ENCODE measurements at places on chromosomes 16 and 17.

DNA sequence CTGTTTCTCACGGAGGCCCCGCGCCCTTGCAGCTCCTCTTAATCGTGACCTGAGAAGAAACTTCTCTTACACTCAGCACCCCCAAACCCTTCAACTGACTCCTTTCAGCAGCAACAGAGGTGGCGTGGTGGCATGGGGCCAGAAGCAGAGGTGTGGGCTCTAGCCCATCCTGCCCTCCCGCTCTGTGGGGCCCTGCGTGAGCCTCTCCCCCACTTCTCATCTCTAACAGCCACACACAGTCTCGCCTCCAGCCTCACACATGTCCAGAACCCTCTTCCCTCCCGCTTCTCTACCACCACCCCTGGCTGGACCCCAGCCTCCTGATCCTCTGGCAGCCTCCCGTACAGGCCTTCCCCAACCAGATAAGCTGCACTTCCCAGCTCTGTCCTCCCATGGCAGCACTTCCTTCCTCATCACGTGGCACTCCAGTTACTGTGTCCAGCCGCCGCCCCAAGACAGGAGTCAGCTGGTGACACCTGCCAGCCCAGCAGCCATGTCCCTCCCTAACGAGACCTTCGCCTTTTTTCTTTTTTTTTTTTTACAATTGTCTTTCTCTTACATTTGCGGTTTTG is 30.5 kb downstream of the NSMCE1 start:
- DNase-seq, result no peak

- DNase-seq, result no peak
These were observed 347.6 kb downstream of the WWOX start for GRCh38 chr16:78446992-78447563.

- no peak for DNase-seq
These were observed 41.9 kb downstream of the PIGL start for GRCh38 chr17:16258901-16259300.

DNA sequence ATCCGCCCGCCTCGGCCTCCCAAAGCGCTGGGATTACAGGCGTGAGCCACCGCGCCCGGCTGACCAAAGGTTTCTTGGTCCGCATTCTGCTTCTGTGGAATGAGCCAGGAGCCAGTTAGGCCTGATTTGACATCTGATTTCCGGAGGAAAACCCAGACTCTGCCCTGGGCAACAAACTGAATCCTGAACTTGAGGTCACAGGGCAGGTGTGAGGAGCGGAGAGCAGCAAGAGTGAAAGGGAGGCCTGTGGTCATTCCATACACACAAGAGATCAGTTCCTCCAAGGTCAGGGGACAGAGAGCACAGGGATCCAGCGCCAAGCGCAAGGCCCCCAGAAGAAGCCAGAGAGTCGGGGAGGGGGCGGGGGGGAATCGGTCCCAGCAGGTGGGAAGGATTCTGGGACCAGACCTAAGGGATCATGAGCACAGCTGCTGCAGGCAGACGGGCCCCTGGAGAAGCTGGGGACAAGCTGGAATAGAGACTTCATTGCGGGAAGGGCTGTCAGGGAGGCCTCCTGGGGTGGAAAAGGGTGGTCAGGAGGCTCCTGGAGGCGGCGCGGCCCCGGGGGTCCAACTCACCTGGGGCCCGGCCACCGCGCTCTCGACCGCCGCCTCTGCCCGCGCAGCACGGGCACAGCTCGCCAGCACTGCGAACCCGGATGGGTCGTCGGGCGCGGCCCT is 436 bp downstream of the SHPK start:
- no peak for DNase-seq

DNA sequence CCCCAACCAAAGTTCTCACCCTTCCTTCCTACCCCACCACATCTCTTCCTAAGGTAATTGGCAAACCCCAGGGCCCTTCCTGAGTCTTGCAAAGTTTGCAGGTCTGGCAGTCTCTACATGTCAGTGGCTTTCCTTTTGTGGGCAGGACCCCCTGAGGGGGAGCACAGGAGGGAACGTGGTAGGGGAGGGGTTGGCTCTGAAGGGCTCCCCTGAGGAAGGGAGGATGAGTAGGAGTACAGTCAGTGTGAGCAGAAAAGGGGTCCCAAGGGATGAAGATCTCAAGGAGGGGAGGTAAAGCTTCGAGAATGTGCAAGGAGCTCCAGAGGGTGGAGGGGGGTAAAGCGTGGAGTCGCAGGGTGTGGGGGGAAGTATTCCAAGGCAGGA is 206.9 kb downstream of the RAB11FIP4 start:
- no peak for DNase-seq

- no peak for DNase-seq
These were observed 806 bp downstream of the TBX21 start for GRCh38 chr17:47733674-47734410.

DNA sequence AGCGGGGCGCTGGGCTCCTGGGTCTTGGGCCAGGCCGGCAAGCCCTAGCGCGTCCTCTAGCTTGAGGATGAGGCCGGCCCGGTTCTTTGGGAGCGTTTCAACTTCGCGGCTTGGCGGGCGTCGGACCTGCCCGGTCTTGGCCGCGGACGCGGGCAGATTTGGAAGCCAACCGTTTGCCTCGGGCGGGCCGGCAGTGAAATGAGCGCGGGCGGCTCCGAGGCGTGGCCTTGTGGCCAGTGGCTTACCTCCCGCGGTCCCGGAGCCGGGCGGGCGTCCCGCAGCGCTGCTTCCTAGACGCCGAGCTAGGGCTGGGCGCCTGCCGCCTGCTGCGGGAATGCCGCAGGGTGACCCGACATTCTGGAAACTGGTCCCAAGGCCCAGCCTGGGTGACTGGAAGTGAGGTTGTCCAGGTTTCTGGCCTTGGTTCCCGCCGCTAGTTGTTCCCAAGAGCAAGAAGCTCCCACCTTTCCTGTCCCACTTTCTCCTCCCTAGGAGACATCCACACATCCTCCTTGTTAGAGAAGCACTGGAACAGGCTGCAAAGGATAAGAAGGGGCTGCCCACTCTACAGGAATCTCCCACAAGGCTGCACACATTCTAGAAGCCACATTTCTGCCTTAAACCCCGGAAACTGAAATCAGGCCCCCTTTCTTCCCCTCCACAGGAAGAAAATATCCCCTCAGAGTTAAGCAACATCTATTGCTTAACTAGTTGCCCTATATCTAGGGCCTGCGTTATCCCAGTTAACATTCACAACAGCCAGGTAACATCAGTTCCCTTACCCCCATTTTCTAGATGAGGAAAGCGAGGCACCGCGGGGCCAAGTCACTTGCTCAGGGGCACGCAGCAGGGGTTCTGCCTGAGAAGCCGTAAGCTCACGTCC is 4.5 kb upstream of the CBX8 start:
- DNase-seq, result no peak

- DNase-seq, result peak; percentile 98
These were observed 6.7 kb downstream of the RHBDF1 start for GRCh38 chr16:65745-66144.

DNA sequence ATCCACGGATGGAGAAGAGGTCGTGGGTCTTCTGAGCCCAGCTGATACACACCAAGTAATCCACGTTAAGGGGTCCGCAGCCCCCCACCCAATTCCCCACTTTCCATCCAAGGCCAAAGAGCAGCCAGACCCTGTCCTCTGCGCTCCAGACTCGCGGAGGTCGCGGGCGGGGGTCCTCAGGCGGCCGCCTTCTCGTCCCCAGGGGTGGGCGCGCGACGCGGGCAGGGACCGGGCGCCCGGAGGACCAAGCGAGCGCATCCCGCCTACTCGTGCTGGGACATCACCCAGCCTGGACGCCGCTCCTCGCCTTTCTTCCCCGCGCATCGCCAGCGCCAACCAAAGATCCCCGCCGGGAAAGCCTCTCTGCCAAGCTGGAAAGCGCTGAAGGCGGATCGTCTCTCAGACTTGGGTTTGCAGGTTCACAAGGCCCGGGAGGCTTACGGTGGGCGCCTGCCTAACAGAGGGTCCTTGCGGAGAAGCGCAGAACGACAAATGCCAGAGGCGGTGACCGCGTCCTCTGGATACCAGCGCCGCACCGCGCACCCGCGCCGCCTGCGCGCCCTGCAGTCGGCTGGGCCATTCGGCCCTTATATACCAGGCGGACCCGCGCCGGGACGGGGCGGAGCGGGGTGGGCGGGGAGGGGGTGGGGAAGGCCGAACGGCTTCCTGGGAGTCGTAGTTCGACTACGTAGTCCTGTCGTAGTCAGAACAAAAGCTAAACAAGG is 471.6 kb downstream of the SOX9 start:
- DNase-seq, result peak; percentile 57

DNA sequence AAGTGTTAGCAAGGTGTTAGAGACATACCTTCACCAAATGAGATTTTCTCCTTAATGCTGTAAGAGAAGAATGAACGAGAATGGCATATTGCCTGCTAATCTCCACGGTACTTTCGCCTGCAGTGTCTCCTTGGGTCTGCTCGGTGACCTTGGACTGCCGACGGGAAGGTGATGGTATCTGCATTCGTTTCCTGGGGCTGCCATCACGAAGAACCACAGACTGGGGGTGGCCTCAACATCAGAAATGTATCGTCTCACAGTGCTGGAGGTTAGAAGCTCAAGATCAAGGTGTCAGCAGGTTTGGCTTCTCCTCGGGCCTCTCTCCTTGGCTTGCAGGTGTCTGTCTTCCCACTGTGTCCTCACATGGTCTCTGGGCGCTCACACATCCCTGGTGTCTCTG is 86.3 kb upstream of the TNRC6C start:
- no peak for DNase-seq

- no peak for DNase-seq
These were observed 2.1 kb upstream of the NRN1L start for GRCh38 chr16:67882374-67883145.

DNA sequence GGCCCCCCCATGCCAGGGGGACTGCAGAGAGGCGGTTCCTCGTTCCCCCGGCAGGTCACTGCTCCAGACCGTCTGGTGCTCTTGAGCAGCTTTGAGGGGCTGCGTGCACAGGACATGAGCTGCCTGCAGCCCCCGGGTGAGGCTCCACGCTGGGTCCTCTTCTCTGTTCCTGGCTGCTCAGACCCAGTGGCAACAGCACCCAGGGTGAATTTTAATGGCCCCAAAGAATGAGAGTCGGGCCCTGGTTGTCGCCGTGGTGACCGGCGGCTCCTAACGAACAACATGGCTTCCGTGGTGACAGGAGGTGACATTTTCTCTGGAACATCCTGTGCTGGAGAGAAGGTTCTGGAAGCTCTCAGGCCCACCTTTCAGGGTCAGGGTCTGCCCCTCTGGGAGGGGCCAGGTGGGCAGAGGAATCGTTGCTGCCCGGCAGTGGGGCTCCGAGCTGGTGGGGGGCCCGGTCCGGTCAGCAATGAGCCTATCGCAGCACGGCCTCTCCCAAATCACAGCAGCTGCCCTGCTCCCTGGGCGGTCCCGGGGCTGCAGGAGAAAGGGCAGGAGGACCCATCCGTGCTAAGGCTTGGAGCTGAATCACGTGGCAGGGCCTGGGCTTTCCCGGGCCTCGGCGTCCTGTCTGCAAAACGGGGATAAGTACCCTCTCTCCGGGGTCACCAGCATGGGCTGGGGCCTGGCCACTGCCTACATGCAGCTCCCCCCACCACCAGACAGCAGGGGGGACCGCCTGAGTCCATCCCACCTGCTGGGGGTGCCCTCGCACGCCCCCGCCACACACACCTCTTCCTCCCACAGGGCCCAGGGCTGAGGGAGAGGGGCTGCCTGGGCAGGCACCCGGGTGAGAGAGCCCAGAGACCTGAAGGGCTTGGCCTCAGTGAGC is 3.4 kb upstream of the C1QTNF8 start:
- no peak for DNase-seq

GRCh38 chr17:57705921-57706695 is 39.0 kb downstream of the CCDC182 start:
- DNase-seq, result no peak

DNA sequence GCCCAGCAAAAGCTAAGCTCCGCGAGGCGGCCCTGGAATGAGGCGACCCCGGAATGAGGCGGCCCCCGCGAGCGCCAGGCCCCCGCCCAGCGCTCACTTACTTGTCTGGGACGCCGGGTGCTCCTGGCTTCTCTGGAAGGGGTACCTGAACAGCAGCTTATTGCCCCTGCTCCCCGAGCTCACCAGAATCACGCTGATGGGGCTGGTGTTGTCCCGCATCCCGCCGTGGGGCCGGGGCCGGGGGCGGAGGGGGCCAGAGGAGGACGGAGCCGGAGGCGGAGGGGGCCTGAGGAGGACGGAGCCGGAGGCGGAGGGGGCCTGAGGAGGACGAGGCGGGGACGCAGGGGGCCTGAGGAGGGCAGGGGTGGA is 440 bp downstream of the NPRL3 start:
- DNase-seq, result no peak

- no peak for DNase-seq
These were observed 947 bp downstream of the DDX42 start for GRCh38 chr17:63774969-63775265.

GRCh38 chr17:4332296-4332970 is 34.0 kb downstream of the UBE2G1 start:
- DNase-seq, result no peak

DNA sequence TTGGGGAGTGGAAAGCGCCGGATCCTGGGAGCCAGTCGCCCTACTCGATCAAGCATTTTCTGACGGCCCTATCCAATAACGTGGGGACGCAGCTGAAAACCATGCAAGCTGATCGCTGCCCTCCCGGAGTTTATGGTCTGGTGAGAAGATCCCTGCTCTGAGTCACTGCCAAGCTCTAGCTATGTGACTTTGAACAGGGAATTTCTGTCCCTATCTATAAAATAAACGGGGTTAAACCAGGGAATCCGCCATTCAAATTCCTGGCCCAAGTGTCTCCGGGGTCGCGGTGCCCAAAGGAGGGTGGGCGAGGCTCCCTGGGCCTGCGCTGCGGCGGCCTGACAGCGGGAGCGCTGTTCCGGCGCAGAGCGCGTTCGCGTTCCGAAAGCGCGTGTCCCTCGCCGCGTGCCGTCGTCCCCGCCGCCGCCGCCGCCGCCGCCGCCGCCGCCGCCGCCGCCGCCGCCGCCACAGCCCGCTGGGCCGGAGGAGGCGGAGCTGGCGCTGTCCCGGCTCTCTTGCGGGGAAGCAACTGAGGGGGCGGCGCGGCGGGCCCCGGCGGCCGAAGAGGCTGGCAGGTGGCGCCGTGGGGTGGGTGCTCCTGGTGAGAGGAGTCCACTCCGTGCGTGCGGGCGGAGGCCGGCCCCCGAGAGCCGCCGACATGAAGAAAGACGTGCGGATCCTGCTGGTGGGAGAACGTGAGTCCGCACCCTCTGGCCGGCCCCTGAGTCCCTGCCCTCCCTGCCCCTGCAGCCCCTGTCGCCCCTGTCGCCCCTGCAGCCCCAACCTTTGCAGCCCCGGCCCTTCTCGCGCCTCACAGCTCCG is at the start of gene RHOT1:
TSS of gene RHOT1 (plus strand) at position 465 of the 819 bp plus-strand sequence. CDS start at position 656, 191 bp downstream.
- DNase-seq, result peak; percentile 74

DNA sequence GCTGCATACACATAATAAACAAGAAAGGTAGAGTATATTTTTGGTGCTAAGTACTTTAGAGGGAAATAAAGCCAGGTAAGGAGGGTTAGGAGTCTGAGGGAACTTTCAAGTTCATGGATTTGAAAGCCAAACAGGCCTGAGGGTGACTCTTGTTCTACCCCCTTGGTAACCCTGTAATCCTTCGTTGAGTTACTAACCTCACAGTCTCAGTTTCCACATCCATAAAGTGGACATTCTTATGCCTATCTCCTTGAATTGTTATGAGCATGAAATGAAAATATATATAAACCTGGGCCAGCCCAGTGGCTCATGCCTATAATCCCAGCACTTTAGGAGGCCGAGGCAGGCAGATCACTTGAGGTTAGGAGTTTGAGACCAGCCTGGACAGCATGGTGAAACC is 22.4 kb downstream of the PECAM1 start:
- no peak for DNase-seq
